ENCODE measurements at places on chromosomes 7 and 10.

DNA sequence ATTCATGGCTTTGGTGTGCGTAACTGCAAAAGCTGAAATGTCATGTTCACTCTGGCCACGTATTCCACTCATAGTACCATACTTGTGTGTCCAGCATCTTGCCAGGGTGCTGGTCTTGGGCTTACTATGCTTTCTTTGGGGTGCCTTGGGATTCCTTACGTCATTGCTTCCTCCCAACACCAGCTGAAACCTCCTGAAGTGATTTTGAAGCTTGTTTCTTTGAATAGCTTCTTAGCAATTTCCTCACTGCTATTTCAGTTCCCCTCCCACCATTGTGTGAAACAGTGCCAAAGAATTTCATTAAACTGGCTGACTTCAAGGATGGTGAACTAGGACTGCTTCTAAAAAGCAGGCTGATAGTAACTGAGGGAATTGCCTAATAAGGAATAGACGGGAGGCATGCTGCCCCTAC lies 36.9 kb downstream of the ENTPD1 start:
- no peak for DNase-seq

GRCh38 chr7:94620703-94621118 lies 35.2 kb downstream of the SGCE start:
- DNase-seq, result no peak

GRCh38 chr7:22584179-22584578 lies 84.2 kb upstream of the STEAP1B start:
- no peak for DNase-seq

GRCh38 chr10:76882245-76882644 lies 755.4 kb downstream of the KCNMA1 start:
- no peak for DNase-seq

- no peak for DNase-seq
Observed at GRCh38 chr7:155247479-155248365, 50.0 kb upstream of the INSIG1 start.

DNA sequence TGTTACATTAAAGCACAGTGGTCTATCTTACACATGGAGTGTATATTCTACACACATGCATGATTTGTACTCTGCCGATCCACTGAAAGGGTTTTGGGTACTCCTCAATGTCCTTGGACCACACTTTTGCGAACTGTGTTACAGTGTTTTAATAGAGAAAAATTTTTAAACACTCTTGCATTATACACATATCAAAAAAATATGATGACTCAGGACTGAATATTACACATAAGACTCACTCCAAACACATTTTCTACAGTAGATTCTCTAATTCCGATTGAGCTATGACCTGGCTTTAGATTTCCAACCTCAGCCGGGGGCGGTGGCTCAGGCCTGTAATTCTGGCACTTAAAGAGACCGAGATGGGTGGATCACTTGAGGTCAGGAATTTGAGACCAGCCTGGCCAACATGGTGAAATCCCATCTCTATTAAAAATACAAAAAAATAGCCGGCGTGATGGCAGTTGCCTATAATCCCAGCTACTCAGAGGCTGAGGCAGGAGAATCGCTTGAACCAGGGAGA lies 222.4 kb downstream of the CACNA2D1 start:
- no peak for DNase-seq

DNA sequence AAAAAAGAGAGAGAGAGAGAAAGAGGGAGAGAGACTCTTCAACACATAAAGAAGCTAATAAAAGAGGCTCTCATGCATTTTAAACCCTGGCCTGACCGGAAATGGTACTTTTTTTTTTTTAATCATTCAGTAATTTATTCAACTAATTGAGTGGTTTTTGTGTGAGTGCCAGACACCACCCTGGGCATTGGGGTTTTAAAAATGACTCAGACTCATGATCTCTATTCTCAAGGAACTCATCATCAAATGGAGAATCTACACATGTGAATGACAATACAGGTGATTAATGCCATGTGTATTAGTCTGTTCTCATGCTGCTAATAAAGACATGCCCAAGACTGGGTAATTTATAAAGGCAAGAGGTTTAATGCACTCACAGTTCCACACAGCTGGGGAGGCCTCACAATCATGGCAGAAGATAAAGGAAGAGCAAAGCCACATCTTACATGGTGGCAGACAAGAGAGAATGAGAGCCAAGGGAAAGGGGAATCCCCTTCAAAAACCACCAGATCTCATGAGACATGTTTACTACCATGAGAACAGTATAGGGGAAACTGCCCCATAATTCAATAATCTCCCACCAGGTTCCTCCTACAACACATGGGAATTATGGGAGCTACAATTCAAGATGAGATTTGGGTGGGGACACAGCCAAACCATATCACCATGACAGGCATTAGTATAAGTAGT lies 158.5 kb upstream of the AUTS2 start:
- no peak for DNase-seq

DNA sequence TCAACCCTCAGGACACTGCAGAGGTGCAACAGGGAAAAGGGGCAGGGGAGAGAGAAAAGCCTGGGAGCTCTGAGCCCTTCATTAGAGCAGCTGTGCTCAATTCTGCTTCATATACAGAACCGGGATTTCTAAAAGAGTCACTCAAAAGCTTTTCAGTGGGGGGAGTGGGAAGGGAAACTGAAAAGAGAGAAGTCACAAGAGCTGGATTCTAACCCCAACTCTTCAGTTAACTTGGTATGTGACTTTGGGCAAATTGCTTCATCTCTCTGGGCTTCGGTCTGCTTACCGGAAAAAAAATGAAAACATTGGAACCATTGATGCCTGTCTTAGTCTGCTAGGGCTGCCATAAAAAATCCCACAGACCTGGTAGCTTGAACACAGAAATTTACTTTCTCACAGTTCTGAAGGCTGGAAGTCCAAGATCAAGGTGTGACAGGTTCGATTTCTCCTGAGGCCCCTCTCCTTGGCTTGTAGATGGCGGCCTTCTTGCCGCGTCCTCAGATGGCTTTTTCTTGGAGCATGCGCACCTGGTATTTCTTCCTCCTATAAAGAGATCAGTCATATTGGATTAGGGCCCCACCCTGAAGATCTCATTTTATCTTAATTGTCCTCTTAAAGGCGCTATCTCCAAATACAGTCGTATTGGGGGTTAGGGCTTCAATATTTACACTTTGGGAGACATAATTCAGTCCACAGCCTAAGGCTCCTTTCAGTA lies 118.3 kb upstream of the KMT2E start:
- no peak for DNase-seq

- no peak for DNase-seq
Observed at GRCh38 chr7:130385600-130386066, 5.3 kb downstream of the CPA1 start.

- DNase-seq, result no peak
Observed at GRCh38 chr7:142174441-142174840, 62.9 kb downstream of the MGAM2 start.

DNA sequence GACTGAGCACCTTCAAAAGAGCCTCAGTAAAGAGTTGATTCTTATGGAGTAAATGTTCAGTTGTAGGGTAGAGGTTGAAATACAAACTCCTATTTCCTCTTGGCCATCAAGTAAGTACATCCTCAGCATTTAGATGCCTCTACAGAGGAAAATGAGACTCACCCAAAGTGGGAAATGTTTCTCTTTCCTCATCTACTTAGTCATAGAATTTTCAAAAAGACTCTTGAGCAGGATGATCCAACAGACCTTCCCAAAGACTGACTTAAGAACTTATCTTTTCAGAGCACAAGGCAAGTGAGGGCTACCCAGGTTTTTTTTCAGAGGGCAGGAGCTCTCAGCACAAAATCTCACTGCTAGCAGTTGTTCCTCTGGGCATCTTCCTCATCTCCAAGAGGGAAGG lies 449.1 kb downstream of the KCNMA1 start:
- DNase-seq, result no peak

DNA sequence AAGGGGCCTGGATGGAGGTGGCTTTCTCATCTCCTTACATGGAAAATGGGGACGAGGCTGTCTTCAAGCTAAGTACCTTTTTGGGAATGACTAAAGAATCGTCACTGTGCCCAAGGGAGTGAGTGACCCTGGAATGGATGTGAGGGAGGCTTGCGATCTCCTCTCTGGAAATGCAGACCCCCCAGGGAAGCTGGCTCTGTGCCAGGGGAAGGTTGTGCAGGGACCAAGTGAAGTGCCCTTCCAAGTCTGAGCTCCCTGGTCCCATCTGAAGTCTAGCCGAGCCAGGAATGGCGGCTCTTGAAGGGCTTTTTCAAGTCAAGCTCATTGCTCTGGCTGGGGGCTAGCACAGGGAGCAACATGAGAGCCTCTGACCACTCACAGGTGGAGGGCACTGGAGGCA lies 180.9 kb upstream of the LYZL2 start:
- no peak for DNase-seq

- no peak for DNase-seq
Observed at GRCh38 chr10:48406204-48406603, 99.7 kb downstream of the MAPK8 start.

Data from stimulated activated CD8-positive, alpha-beta memory T cell treated with anti-CD3 and anti-CD28 coated beads, Interleukin-12 subunit alpha, Interleukin-12 subunit beta, amount 100 ng/mL, for 1 hour (primary cell).